ENCODE measurements at places on chromosomes 3 and 15.

- no peak for DNase-seq
Measured at GRCh38 chr15:92902737-92903593, 2.8 kb downstream of the CHD2 start.

GRCh38 chr3:141122455-141123030, 71.4 kb downstream of the SPSB4 start:
- no peak for DNase-seq

DNA sequence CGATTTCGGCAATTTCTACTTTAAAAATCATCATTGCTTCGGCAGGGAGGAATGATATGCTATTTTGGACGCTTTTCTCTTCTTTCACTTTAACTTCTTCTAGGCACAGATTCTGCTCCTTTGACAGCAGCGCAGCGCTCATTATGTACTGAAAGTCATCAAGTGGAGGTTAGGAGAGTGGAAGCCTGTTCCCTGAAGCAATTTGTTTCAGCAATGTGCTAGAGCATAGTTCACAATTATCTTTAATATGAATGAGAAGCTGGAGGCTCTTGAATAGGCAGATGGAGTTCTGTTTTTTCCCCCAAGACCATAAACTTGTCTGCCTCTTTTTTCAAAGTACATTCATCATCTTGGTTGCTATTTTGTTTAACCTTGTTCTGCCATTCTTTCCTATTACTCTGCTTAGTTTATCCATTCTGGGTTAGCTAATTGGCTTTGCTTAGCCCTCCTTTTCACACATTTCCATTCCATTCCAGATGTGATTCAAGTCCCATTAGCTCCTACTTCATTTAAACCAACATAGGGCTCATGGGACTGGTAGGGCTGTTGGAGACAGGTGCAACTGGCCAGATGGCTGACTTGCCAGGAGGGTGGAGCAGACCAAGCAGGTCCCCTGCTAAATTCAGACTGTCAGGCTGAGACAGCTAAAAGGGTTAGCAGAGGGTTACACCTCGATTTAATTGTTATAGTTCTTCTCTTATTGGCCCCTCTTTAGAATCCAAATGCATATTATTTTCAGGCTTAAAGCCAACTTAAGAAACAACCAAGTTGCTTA, 534.7 kb upstream of the CBLB start:
- DNase-seq, result peak; percentile 7

DNA sequence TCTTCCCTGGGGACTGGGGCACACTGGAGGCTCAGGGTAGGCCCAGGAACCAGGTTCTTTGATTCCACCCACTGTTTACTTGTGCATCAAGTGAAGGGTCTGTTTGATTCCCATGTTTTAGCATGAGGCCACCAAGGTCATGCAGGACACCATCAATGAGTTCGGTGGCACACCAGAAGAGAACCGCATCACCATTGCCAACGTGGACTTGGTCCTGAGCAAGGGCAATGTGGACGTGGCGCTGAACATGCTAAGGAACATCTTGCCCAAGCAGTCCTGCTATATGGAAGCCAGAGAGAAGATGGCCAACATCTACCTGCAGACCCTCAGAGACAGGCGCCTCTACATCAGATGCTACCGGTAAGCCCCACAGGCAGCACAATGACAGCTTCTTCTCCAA, 21.5 kb downstream of the TTC21A start:
- no peak for DNase-seq

DNA sequence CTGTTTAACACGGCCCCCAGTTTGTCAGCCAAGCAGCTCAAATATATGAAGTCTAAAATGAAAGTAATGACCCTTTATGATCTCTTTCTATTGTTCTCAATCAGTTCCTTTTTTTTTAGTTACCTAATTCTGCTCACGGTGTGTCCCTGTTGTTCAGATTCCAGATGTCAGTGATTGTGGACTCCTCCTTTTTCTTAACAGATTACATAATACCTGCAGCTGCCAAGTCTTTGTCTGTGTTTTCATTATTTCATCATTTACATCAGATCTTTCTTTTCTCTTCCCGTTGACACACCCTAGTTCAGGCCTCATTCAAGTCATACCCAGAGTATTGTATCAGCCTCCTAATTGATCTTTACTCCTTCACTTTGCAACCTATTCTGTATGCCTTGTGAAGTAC, 56.1 kb upstream of the SKIL start:
- DNase-seq, result no peak

DNA sequence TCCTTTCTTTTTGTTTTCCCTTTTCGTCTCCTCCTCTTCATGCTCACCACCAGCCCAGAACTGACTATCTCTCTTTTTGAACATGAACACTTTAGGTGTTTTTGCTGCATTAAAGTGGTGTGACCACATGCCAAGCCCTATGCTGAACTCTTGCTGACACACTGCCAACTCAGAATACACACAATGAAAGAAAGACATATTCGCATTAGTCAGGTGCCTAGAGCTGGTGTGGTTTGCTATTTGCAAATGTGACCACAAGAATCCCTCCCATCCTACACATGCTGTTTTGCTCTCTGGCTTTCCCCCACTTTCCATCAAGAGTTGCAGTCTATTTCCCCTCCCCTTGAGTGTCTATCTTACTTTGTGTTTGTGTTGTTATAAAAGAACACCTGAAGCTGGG, 967.8 kb upstream of the CFAP20DC start:
- DNase-seq, result no peak

DNA sequence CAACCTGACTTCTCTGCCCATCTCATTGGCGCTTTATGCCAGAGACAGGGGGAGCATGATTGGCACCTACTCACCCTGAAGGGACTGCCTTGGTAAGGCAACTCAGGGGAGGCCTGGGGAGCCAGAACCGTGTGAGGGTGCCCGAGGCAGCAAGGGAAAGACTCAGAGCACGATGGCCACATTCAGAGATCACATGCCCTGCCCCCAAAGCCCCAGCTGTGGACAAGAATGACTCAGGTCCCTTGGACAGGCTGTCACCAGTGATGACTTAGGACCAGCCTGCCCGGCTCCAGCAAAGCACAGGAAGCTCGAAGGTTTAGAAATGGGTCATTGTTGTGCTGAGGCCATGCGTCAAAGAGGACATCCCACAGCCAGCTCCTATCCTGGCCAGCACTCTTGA, 49.1 kb upstream of the LIMD1 start:
- peak; percentile 97 for DNase-seq

GRCh38 chr3:45043728-45044299, 17.7 kb downstream of the CLEC3B start:
- no peak for DNase-seq

- no peak for DNase-seq
Measured at GRCh38 chr15:93286446-93286845, 197.4 kb upstream of the RGMA start.

DNA sequence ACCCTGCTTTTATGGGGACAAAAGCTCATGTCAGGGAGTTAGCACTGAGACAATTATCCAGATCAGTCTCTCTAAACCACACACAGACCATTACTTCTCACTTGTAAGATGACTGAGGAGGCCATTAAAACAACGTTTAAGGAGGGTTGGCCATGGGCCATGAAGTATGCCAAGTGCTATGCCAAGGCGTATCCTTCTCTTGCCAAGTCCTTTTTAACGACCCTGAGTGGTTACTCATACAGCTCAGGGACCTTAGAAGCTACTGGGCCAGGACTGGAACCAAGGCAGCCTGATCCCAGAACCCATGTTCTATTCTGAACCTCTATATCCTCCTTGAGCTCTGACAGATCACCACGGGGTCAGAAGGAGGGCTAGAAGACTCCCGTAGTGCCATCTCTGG, 50.0 kb downstream of the NMNAT3 start:
- DNase-seq, result no peak

Measured in Ammon's horn (tissue), 1 donor.